Kidney capillary endothelial cell (primary cell): ENCODE measurements at places on chromosomes 16 and 17.

- peak; percentile 29 for DNase-seq
Observed at GRCh38 chr16:14186007-14186794, 115.1 kb downstream of the MRTFB start.

- no peak for DNase-seq
Observed at GRCh38 chr17:10290041-10290440, 82.8 kb downstream of the MYH13 start.

GRCh38 chr16:12675852-12676251 lies 127.8 kb downstream of the CPPED1 start:
- peak; percentile 49 for DNase-seq

DNA sequence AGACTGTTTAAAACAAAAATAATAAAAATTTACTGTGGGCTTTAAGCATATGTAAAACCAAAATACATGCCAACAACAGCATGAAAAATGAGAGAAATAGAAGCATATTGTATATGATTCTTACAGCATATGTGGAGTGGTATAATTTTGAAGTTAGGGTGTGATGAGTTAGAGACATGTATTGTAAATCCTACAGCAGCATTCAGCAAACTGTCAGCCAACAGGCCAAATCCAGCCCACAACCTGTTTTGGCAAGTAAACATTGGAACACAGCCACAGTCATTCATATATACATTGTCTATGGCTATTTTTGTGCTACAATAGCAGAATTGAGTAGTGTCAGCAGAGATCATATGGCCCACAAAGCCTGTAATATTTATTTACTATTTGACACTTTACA lies 42.3 kb downstream of the ZNF18 start:
- DNase-seq = no peak

DNA sequence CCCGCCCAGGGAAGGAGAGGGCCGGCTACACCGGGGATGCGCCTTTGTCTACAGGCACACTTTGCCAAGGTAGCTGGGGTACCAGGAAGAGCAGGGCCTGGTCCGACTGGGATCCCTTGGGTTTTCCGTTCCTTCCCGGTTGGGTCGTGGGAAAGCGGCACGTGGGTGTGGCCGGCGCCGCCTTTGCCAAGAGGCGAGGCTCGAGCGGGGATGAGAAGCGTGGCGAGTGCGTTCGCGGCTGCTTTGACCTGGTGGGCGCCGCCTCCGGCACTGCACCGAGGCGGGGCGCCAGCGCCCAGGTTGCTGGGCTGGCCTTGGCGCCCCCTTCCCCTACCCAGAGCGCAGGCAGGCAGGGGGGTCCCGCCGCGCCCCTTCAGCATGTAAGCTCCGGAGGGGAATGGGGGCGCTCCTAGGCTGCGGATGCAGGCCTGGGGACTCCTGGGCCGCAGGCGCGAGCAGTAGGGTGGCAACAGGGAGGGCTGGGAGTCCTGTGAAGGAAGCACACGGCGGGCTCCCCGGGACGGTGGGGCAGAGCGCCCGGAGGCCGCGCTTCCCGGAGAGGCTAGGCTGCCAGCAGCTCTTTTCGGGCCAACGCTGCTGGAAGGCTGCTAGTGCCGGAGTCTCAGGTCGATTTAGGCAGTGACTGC lies 2.0 kb downstream of the HAS3 start:
- DNase-seq = no peak

DNA sequence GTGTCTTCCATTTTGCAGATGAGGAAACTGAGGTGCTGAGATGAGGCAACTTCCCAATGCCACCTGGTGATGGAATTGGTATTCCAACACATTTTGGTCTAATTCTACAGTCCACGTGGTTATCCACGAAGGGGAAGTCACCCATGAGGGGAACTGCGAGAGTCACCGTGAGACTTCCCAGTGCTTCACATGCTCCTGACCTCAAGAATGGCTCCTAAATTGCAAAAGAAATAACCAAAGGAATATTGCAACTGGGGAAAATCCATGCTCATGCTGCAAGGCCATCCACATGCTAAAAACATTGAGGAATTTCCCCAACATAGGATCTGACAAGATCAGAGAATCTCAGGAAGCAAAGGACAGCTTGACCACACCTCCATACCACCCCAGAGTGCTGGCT lies 153.9 kb downstream of the HS3ST3B1 start:
- DNase-seq = no peak

DNA sequence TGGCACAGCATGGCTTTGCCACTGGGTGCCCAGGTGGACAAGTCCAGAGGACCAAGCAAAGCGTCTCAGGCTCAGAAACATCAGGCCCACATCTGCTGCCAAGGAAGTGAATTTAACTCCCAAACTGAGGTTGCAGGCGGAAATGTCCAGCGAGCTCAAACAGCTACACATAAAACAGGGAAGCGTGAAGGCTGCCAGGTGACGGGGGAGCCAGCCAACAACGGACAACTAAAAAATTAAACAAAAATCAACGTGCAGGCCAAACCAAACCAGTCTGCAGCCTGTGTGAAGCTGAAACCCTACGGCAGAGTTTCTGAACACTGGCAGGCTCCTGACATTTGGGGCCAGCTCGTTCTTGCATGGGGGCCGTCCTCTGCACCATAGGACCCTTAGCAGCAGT lies 2.5 kb downstream of the TK1 start:
- no peak for DNase-seq

DNA sequence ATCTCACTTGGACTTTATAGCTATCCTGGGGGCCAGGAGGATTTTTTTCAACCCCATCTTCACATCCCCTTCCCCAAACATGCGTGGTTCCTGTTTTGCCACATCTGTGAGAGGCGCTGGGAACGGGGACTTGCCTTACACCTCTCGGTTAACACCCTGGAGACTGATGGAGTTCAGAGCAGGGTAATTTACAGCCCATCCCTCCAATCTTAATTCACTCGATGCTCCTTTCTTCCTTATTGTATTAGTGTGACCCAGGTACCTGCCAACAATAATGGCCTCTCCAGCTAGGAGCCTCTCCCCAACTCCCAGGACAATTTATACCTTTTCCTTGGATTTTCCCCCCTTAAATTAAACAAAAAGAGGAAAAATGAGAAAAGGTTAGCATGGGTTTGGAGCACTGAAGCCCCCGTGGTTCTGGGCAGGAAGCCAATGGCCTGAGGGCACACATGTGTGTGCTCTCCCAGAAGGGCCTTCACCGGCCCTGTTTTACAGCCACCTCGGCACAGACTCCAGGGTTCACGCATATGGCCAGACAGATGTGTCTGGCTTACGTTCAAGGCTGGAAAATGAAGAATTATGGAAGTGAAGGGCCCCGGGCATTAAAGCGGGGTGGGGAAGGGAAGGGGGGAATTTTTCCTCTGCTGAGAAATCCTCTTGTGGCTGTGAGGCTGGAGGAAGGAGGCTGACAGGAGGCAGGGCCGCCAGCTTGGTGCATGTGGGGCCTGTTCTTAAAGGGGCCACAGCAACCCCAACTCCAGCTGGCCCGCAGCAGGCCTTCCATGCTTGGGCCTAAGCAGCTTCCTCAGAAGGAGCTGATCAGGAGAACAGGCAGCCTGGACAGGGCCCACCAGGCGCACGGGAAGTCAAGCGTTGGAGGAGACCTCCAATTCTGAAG lies 21.4 kb downstream of the HIC1 start:
- no peak for DNase-seq

- no peak for DNase-seq
Observed at GRCh38 chr17:78539781-78540180, 37.4 kb downstream of the DNAH17 start.

DNA sequence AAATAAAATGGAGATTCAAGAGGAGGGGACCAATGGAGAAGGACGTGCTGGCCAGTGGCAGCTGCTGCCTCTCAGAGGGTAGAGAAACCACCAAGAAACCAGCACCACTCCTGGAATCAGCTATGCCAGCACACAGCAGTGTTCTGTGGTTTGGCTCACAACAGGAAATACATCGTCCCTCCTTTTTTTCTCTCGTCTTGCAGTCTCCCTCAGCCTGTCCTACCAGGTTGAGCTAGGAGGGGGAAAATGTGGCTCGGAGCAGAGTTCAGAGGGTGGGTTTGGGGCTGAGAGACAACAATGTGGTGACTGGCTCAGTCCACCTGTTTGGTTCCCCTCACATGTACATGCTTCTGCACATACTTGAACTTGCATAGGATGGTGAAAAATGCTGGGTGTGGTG lies 19.9 kb upstream of the SLC16A5 start:
- DNase-seq = no peak

DNA sequence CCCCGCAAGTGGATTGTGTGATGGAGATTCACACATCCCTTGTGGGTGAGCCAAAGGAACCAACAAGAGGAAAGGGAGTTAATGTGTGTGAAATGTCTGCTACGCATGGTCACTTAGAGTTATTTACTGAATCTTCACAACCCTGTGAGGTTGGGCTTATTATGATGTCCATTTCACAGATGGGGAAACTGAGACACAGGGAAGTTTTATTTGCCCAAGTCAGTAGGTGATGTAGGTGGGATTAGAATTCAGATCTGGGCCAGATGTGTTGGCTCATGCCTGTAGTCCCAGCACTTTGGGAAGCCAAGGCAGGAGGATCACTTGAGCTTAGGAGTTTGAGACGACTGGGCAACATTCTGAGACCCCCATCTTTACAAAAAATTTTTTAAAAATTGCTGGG lies 11.6 kb upstream of the DLX4 start:
- DNase-seq = no peak

GRCh38 chr16:21628772-21629171 lies 23.6 kb downstream of the IGSF6 start:
- DNase-seq = no peak

DNA sequence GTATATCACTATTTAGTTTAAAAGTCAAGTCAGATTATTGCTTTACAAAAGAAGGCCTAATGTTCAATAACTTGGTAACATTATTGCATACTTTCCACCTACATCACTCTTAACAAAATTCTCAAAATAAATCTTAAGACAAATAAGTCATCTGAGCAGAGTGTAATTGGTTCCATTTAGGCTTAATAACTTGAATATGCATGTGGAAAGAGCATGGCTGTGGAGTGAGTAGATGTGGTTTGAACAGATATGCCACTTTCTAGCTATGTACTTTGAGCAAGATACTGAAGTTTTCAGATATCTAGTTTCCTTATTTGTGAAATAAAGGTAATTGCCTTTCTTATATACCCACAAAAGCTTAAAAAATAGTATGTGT lies 6.7 kb upstream of the EVI2A start:
- DNase-seq = no peak

DNA sequence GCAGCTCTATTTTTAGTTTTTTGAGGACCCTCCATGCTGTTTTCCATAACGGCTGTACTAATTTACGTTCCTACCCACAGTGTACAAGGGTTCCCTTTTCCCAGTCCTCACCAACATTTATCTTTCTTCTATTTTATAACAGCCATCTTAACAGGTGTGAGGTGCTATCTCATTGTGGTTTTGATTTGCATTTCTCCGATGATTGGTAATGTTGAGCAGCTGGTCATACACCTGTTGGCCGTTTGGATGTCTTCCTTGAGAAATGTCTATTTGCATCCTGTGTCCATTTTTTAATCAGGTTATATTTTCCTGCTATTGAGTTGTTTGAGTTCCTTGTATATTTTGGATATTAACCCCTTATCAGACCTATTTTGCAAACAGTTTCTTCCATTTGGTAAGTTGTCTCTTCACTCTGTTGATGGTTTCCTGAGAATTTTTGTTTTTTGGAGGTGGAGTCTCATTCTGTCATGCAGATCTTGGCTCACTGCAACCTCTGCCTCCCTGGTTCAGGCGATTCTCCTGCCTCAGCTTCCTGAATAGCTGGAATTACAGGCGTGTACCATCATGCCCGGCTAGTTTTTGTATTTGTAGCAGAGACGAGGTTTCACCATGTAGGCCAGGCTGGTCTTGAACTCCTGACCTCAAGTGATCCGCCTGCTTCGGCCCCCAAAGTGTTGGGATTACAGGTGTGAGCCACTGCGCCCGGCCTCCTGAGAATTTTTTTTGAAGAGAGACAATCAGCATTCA lies 279.6 kb downstream of the SNX29 start:
- DNase-seq = no peak

DNA sequence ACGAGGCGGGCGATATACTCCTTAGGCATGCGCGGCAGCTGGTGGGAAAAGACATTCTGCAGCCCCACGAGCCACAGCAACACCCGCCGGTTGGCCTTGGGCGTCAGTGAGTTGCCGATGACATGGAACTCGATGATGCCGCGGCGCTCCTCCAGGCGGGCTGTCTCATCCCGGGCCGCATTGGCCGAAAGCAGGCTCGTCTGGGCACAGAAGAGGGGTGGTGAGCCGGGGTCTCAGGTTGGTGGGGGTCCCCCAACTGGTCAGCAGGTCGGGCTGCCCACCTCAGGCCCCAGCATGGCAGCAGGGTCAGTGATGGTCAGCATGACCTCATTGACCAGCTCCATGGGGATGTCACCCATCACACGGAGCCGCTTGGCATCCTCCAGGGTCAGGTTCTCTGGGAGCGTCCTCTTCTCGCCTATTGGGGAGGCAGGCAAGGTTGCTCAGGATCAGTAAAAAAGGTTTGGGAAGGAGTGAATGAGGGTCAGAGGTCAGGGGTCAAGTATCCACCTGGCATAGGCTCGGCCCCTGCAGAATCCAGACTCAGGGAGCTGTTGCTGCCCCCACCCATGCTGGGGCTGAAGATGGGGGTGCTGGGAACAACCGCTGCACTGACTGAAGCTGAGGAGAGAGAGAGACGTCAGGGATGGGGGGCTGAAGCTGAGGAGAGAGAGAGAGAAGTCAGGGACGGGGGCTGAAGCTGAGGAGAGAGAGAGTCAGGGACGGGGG lies 3.6 kb downstream of the KAT2A start:
- DNase-seq = no peak

GRCh38 chr16:82664181-82664580 lies 37.4 kb downstream of the CDH13 start:
- DNase-seq = no peak

GRCh38 chr17:41393294-41393693 lies 4.1 kb downstream of the KRT31 start:
- no peak for DNase-seq

GRCh38 chr17:75417054-75417580 lies 11.6 kb upstream of the GRB2 start:
- DNase-seq = no peak

GRCh38 chr17:32266051-32266388 lies 388 bp downstream of the RHBDL3 start:
- DNase-seq = no peak

- DNase-seq = no peak
Observed at GRCh38 chr16:56352351-56353053, 72.8 kb downstream of the AMFR start.

GRCh38 chr17:81179861-81180260 lies 13.8 kb upstream of the AATK start:
- DNase-seq = no peak

GRCh38 chr17:79835953-79836509 lies 3.2 kb downstream of the CBX4 start:
- DNase-seq = no peak

DNA sequence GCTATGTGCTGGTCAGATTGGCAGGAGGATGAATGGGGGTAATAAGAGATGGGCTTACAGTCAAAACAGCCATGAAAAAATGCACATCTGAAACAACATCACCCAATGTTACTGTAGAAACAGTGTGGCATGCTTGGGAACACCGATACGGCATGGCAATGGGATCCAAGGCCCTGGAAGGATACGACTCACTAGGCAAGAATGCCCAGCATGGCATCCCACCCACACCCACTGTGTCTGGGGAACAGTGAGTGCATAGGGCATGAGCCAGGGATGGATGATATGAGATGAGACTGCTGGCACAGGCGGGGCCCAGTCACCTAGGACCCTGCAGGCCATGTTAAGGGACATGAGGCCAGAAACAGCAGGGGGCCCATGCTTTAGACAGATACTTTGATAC lies 11.5 kb downstream of the TRIM25 start:
- DNase-seq = peak; percentile 70
